M059J (cell line): ENCODE measurements at places on chromosomes 16 and 17. TPM values are rescaled to one million over a fixed set of nuclear protein-coding genes. Genes with fewer than 3 reads are reported as not detected.

DNA sequence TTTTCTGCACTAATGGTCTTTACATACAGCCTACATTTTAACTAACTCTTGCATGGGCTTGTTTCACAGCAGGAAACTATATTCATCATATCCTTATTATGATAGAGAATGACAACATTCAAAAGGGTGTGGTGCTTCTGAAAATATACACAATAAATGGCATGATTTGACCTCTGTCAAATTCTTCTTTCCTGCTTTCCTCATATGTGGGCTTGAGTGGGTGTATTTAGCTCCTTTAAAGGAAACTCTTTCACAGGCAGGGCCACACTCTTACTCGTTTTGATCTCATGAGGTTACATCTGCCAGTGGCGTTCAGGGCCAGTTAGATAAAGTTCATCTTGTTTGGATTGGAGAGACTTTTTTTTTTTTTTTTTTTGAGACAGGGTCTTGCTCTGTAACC, 6.1 kb downstream of the SLC35G3 start:
- no peak for DNase-seq

DNA sequence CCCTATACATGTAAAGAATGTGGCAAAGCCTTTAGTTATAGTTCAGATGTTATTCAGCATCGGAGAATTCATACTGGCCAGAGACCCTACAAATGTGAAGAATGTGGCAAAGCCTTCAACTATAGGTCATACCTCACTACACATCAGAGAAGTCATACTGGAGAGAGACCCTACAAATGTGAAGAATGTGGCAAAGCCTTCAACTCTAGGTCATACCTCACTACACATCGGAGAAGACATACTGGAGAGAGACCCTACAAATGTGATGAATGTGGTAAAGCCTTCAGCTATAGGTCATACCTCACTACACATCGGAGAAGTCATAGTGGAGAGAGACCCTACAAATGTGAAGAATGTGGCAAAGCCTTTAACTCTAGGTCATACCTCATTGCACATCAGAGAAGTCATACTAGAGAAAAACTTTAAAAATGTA, 42.5 kb downstream of the ZNF267 start:
- DNase-seq, result no peak

DNA sequence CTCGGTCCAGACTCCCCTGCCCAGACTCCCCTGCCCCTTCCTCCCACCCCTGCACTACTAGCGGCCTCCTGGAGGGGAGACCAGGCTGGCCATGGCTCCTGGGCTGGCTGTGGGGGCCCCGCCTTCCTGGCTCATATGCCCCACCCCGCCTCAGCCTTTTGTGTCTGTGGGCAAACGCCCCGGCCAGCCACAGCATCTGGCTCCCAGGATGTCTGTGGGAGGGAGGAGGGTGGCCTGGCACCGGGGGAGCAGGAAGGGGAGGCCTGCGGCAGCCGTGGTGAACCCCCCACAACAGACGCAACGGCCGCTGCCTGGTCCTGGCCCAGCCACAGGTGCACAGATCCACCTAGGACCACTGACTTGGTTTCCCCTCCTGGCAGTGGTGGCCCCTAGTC, 32.9 kb downstream of the BAHCC1 start:
- DNase-seq, result no peak

The PPP1R27 gene
- not detected in 2 replicates for total RNA-seq
